ENCODE measurements at places on chromosomes 5 and 9.

- DNase-seq, result no peak
These were observed 66.6 kb downstream of the RGS3 start for GRCh38 chr9:113530022-113530635.

GRCh38 chr5:502325-503079, 21.7 kb downstream of the SLC9A3 start:
- DNase-seq, result no peak

- peak; percentile 89 for DNase-seq
These were observed 1.6 kb downstream of the KDM4C start for GRCh38 chr9:6759185-6759977.

DNA sequence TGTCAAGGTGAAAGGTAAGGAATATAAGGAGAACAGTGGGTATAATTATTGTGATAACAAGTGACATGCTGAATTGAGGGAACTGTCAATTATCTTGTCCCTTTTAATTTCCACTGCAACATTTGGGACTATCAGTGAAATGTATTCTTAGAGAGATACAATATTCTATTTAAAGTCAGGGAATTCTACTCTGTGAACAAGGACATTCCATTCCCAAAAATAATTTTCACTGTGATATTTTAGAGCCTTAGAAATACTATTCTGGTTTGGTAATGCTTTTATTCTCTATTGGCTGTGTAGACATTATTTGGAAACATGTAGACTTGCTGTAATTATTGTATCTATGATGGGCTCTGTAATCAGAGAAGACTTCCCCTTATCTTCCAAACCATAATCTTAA, 248.0 kb upstream of the PCSK5 start:
- no peak for DNase-seq

GRCh38 chr5:18397371-18397770, 763.1 kb downstream of the TAF11L14 start:
- no peak for DNase-seq

GRCh38 chr9:97591535-97591934, 41.6 kb downstream of the TSTD2 start:
- no peak for DNase-seq

- no peak for DNase-seq
These were observed 34.4 kb downstream of the MACROH2A1 start for GRCh38 chr5:135364421-135365262.

- peak; percentile 3 for DNase-seq
These were observed 87.5 kb downstream of the CAMK4 start for GRCh38 chr5:111311666-111312065.

GRCh38 chr9:86281593-86282076, 703 bp downstream of the ISCA1 start:
- DNase-seq, result peak; percentile 8

GRCh38 chr9:121233906-121234831, 32.5 kb upstream of the RAB14 start:
- DNase-seq, result peak; percentile 40

- DNase-seq, result no peak
These were observed 18.3 kb upstream of the MLLT3 start for GRCh38 chr9:20640331-20641187.

DNA sequence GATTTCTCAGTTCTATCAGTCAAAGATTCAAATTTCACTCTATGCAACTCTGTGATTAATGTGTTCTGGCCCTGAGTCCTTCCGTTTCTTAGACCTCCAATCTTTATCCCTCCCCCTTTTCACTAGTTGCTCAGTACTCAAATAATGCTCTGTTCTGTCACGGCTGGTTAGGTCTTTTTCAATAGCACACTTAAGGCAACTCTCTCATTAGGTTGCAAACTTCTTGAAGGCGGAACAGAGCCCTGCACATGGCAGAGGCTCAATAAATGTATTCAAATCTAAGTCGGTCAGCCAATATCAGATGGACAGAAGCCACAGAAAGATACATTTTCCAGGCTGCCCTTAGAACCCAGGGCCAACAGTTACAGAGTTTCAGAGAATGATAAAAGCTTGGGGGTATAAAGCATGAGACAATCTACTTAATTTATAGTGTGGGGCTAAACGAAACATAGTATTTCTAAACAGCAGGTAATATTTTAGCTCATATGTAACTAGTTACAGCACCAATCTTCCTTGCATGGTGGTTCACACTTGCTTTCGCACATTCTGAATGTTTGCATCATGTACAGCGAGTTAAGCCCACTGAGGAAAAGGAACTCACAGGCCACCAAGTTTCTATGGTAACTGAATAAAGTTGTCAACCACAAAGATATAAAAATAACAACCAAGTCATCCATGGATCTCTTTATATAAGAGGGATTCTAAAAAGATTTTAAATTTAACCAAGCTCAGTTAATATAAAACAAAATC, 67.1 kb upstream of the GOLPH3 start:
- DNase-seq, result no peak

- no peak for DNase-seq
These were observed 15.3 kb upstream of the ELAVL2 start for GRCh38 chr9:23841304-23841703.

DNA sequence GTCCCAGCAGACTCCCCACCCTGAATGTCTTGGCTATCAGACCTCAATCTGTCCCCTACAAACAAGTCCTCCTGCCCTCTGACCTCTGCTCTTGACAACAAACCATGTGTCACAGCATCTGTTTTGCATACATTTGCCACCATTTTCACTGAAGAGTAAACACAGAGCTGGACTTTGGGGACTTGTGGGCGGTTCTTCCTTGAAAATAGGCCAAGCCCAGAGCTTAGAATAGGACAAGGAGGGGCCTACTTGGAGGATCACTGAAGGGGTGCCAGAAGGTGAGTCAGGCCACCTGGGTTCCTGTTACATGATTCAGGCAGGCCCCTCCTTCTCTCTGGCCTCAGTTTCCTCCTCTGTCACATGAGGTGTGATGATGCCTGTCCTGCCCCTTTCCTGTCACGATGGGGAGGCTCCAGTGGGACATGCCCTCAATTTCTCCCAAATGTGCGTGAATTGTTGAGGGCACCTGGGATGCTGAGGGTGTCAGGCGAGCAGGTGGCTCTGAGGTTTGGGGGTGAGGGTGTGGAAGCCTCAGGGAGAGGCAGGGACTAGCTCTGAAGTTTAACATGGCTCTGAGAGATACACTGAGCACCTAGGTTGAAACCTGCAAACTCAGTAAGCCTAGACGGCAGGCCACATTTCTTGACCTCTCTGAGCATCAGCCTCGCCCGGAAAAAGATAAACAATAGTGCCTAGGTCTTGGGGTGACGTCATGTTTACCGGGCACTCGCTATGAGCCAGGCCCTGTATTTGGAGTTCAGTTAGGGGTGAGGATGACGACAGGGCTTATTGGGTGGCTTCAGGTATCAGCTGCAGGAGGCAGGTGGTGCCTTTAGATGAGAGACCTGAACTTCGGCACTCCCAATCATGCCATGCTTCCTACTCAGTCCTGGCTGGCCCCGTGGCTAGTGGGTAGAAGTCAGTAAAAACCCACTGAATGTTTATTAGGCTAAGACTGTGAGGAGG, 107.6 kb upstream of the PITX1 start:
- DNase-seq, result peak; percentile 29

GRCh38 chr5:145856285-145856818, 16.5 kb downstream of the GRXCR2 start:
- peak; percentile 53 for DNase-seq

DNA sequence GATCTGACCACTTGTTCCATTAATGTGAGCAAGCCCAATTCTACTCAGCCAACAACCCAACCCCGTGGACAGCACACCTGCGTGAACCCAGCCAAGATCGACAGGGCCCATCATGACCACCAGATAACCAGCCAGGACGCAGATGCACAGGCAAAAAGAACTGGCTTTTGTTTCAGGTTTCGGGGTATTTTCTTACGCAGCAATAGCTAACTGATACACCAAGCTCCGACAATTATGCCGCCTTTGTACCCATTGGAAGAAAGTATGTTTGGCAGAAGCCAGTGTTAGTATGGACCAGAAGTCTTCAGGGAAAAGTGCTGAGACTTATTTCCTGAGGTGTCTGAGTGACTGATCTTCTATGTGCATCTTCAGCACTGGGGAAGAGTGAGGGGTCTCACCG, 6.0 kb upstream of the ADAMTS16 start:
- no peak for DNase-seq

DNA sequence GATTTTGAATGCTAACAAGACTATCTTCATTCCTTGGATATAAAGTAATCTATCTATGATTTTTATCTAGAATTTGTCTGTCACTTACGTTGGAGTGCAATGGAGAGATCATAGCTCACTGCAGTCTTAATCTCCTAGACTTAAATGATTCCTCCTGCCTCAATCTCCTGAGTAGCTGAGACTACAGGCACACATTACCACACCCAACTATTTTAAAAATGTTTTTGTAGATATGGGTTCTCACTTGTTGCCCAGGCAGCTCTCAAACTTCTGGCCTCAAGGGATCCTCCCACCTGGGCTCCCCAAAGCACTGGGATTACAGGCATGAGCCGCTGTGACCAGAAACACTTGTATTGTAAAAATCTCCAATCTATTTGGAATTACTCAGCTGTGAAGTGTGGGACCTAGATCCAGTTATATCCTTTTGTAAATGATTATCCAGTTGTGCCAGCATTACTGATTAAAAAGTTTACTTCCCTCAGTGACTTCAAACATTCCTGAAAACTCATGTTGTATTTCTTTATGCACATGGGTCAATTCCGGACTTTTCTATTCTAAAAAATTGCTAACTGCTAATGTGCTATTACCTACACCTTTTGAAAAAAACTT, 1793.8 kb upstream of the WWC1 start:
- no peak for DNase-seq

DNA sequence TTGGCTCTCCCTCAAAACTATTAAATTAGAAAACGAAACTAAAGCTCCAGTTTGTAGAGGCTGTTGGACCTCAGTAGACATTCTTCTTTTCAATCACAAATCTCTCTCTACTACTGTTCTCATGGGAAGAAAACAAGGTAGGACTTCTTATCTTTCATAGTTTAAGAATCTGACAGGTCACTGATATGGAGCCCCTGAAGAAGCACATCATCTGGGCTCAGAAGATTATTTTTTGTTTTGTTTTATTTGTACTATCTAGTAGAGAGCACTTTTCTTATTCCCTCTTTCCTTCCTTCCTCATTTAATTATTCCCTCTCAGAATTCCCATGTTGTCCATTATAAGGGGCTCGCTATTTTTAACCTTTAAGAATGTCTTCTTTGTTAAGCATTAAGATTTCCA, 26.3 kb downstream of the STARD4 start:
- DNase-seq, result no peak

- DNase-seq, result no peak
These were observed 152.5 kb downstream of the EFNA5 start for GRCh38 chr5:107518190-107518589.

GRCh38 chr5:149810856-149811255, 80.7 kb downstream of the PPARGC1B start:
- DNase-seq, result no peak

- peak; percentile 62 for DNase-seq
These were observed 4.1 kb downstream of the DENND1A start for GRCh38 chr9:123925819-123926218.

- peak; percentile 30 for DNase-seq
These were observed 44.6 kb upstream of the TMC1 start for GRCh38 chr9:72476617-72477437.

DNA sequence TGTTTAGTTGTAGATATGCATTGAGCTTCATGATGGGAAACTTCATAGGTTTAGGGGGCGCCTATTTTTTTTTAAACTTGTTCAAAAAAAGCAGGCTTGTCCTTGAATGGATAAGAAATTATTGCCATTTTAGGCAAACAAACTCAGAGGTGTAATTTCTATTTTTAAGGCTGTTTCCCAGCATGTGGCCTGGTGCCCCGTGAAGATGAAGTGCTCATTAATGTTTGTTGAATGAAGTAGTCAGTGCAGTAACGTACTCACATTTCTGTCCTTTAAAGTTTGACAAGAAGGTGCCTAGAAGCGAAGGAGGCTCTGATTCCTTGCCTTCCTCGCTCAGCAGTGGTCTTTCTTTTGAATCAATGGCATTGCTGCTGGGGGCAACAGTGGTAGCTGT, 54.3 kb downstream of the ZNF618 start:
- no peak for DNase-seq

GRCh38 chr9:127050152-127050551, 72.3 kb downstream of the ANGPTL2 start:
- DNase-seq, result no peak

GRCh38 chr5:159135896-159136531, 36.3 kb upstream of the EBF1 start:
- DNase-seq, result peak; percentile 52

DNA sequence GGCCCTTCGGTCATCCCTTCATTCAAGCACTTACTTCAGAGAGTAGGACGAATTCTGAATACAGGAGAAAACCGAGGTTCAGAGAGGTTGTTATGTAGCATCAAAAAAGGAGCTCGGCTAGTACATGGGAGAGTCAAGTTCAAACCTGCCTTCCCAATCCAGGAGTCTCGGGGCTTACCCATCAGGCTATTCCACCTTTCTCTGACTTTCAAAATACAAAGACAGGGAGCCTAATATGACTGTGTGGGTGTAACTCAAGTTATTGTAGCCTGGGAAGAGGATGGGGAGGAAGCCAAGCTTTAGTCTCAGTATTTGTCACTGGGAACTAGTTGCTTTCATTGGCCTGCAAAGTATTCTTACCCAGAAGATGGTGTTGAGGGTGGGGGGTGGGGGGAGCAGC, 274.8 kb upstream of the PANK3 start:
- DNase-seq, result no peak

DNA sequence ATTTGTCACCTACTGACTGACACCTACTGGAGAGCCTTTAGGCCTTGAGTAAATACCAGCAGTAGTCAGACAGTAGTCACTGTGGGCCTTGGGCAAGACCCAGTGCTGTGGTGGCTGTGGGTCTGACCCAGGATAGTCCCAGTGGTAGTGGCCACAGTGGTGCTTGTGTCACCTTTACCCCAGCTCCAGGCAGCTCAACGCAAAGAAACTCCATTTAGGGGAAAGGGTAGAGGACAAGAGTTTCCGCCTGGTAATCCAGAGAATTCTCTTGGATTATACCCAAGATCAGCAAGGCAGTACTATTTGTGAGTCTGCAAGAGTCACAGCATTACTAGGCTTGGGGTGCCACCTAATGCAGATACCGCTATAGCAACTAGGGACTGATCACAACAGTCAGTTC, 28.9 kb downstream of the CERT1 start:
- no peak for DNase-seq

GRCh38 chr5:141590127-141590526, 28.7 kb downstream of the DIAPH1 start:
- no peak for DNase-seq

DNA sequence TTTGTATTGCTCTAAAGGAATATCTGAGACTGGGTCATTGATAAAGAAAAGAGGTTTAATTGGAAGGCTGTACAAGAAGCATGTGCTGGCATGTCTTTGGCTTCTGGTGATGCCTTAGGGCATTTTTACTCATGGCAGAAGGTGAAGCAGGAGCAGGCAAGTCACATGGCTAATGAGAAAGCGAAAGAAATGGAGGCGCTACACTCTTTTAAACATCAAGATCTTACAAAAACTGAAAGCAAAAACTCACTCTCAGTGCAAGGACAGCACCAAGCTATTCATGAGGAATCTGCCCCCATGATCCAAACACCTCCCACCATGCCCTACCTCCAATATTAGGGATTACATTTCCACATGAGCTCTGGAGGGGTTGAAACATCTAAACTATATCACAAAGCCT, 1458.8 kb upstream of the ACO1 start:
- no peak for DNase-seq

GRCh38 chr5:109250533-109251329, 159.0 kb downstream of the PJA2 start:
- DNase-seq, result no peak

- no peak for DNase-seq
These were observed 208.7 kb upstream of the RASEF start for GRCh38 chr9:83271665-83272071.
